Endothelial cell of coronary artery (primary cell): ENCODE measurements at places on chromosomes 11 and 22. TPM values are rescaled to one million over a fixed set of nuclear protein-coding genes. Genes with fewer than 3 reads are reported as not detected.

OR6X1 gene
- not detected in 2 replicates for total RNA-seq

MED19 gene
- total RNA-seq: 13.9 and 19.1 TPM in 2 replicates

SELENOM gene
- 38.3 and 46.0 TPM in 2 replicates for total RNA-seq

CBX6 gene
- 25.9 and 30.3 TPM in 2 replicates for total RNA-seq

SERPIND1 gene
- 0.66 and 7.4 TPM in 2 replicates for total RNA-seq

FAM111B gene
- 6.3 and 12.1 TPM in 2 replicates for total RNA-seq
